Daoy (cell line): ENCODE measurements at places on chromosomes 5 and 9.

GRCh38 chr5:141127305-141127704 is 5.7 kb downstream of the PCDHB4 start:
- DNase-seq = no peak

DNA sequence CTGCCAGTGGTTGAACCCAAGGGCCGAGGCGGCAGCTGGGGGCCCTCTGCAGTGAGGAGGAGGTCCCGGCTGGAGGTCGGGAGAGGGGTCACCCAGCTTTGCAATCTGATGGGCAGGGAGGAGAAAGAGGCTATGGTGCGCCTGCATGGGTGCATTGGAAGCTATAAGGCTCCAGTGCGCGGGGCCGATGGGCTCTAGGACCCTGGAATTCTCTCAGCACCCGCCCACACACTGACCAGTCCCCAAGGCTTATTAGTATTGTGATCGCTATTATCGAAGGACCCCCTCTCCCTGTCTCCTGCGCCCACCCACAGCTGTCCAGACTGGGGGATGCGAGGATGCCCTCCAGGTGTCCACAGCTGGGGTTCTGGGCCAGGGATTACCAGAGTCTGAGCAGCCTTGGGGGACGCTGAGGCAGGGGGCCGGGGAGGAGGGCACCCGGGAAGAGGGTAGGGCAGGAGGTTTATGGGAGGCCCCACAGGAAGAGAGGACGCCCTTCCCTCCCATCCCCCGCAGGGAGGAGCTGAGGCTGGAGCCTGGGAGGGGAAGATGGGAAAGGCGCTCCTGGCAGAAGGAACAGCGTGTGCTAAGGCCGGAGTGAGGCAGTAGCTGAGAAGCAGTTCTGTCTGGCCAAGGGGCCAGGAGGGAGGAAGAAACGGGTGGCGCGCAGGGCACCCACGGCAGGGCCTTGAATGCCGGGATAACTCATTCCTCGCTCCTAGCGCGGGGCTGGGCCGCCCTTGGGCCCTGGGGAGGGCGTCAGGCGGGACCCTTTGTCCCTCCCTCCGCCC is 24.2 kb downstream of the C9orf50 start:
- no peak for DNase-seq

GRCh38 chr5:6496207-6496584 is 47.5 kb downstream of the UBE2QL1 start:
- DNase-seq = peak; percentile 23

- no peak for DNase-seq
Measured at GRCh38 chr9:32401488-32401887, 17.0 kb downstream of the ACO1 start.

DNA sequence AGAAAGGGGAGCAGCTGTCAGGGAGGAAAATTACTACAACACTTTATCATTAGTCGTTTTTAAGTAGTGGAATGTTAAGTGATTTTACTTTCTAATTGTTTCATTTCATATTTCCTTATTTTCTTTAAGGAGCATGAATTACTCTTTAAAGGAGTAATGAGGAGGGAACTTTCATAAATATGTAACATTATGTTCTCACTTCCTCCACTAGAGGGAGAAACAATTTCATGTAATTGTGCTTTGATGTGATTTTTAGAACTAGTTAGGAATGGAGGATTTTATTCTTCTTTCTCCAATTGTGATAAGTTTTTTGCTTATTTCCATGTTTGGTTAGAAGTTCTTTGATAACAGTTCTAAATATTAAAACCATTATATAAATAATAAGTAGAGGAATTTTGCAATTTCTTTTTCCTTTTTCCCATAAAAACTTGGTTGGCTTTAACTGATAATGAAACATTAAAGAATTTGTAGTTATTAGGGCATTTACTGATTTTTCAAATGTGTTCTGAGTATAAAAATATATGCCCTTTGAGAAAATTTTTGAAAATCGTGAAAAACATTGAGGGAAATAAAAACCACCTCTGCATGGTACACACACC is 25.6 kb downstream of the CEP78 start:
- DNase-seq = no peak
